Endothelial cell (in vitro differentiated cells): ENCODE measurements at places on chromosomes 12 and 14.
A peak's percentile ranks its signal among the peaks of the same experiment; 100 is the strongest.

- DNase-seq: no peak
Measured at GRCh38 chr14:59046746-59047145, 141.7 kb upstream of the DAAM1 start.

DNA sequence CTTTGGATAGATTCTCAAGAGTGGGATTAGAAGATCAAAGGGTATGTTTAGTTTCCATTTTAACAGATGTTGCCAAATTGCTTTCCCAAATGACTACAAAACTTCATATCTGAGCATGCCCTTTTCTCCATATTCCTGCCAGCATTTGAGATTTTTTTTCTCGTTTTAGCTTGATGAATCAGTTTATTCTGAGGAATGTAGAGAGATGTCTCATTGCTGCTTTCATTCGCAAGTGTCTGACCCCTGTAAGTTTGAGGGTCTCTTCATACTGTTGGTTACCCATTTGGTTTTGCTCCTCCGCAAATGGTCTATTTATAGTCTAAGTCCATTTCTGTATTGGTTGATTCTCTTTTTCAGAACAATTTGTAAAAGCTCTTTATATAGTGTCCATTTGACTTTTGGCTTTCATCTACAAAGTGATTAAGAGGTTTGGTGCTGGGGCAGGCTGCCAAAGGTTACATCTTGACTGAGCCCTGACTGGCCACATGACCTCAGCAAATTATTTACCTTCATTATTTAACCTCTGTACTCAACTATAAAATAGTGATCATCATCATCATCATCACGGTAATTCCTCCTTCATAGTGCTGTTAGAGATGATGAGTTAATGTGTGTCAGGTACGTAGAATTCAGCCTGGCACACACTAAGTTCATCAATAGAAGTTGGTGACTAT is 33.6 kb downstream of the HCAR2 start:
- DNase-seq: no peak

GRCh38 chr12:130354407-130354806 is 16.7 kb downstream of the PIWIL1 start:
- DNase-seq: no peak

DNA sequence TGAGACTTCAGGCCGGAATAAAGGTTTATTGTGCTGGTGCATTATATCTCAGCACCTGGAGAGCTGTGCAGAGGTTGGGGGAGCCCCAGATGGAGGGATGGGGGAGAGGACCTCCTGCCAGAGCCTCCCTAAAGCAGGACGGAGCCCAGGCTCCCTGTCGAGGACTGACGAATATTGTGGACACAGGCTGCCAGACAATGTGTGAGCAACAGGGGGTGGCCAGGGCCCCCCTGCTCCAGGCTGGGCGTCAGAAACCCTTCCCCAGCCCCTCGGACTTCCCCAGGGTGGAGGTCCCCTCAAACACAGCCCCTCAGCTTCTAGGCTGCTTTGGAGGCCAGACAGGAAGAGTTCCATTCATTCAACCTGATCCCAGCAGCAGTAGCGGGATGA is 8.0 kb downstream of the TMEM119 start:
- DNase-seq: no peak

DNA sequence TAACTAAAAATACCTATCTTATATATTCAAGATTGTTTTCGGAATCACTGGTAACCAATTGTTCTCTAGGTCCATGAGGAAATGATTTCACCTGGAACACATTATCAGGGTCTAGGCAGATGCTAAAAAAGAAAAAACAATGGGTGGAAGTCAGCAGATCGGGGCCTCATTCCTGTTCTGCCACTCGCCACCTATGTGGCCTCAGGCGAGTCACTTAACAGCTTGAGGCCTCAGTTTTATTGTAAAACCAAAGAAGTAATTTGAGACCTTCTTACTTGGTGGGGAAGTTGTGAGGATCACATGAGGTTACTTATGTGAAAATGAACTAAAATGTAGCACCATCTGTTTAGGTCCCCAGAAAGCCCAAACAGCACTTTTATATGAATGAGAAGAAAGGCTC is 6.2 kb upstream of the RNASE10 start:
- no peak for DNase-seq

- no peak for DNase-seq
Measured at GRCh38 chr14:89166633-89167032, 250.4 kb downstream of the FOXN3 start.

DNA sequence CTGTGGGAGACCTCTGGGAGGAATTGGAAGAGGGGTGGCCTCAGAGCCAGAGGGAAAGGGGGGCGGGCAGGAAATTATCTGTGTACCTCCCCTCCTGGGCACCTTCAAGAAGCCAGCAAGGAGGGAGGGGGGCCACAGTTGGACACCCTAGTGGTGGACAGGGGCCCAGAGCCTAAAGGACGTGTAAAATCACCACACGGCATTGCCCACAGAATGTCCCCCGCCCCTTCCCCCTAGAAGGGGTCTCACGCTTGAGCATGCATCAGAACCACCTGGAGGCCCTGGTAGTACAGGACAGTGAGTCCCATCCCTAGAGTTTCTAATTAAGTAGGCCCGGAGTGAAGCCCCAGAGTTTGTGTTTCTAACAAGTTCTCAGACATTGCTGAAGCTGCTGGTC is 8.2 kb downstream of the ENDOU start:
- no peak for DNase-seq

GRCh38 chr12:7269273-7269672 is 34.6 kb upstream of the ACSM4 start:
- DNase-seq: no peak

DNA sequence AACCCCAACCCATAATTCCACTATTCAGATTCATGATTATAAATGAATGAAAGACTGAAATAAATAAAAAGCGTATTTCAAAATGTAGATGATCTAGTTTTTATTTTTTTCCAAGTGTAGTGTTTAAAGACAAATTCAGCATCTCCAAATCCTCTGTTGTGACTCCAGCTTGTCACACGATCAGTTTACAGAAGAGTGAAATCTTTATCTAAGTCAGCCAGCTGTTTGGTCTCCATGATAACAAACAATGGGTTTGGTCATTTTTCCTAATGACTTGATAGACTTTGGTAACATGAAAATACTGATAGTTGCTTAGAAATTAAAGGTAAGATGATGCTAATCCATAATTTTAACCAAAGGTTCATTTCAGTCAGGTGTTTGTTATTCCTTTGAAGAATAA is 114.5 kb upstream of the RASSF8 start:
- DNase-seq: no peak

GRCh38 chr12:83945871-83946270 is 966.7 kb downstream of the SLC6A15 start:
- DNase-seq: no peak

GRCh38 chr14:94638961-94639817 is 27.0 kb downstream of the SERPINA3 start:
- no peak for DNase-seq

GRCh38 chr14:97538749-97539410 is 741.7 kb downstream of the VRK1 start:
- no peak for DNase-seq

- no peak for DNase-seq
Measured at GRCh38 chr12:42786400-42787148, 197.0 kb upstream of the PRICKLE1 start.

DNA sequence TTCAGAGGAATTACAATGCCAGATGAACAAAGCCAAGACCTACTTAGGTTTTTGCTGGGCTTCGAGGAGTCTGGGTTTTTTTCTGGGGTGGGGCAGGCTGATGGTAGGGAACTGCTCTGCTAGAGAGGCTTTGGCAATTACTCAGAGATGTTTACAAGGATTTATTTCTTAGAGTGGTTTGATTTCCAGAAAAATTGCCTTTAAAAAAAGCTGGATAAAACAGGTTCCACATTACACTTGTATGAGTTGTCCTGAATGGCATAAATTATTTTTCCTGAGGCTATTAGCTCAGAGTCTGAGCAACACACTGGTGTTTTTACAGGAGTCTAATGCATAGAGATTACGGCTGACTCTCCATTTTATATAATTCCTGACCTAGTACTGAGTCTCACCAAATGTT is 118.5 kb upstream of the FRMD6 start:
- DNase-seq: no peak

DNA sequence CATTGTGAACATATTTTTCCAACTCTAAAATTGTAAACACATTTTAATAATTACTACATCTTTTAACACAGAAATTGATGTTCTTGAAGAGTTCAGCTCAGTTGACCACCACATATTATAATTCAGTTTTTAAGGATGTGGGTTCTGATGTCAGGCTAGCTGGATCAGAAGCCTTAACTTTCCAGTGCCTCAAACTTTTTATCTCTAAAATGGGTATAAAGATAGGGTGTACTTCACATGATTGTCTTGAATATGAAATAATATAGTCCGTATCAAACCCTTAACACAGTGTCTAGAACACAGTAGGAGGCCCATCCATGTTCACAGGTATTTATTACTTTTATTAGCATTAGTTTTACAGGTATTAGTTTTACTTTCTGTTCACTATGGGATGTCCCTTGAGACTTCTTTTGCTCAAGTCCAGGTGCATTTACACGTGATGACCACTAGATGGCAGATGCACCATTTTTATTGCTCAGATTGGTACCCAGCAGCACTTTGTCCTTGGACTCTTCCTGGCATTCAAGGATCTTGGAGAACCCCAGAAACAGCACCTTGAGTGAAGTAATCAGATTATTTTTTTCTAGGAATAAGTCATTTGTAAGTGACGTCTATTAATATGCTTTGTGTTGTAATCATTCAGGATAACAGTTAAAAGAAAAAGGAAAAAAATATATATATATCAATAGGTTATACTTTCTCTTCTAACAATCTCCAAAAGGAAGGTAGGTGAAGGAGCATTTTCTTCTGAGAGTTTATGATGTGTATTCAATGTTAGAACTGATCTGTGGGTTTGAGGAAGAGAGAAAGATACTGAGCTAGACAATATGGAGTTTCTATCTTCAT is 580.2 kb downstream of the ETNK1 start:
- DNase-seq: peak; percentile 15

- DNase-seq: no peak
Measured at GRCh38 chr12:117052386-117053049, 46.7 kb downstream of the TESC start.

GRCh38 chr12:66017736-66018135 is 112.8 kb downstream of the LLPH start:
- no peak for DNase-seq

DNA sequence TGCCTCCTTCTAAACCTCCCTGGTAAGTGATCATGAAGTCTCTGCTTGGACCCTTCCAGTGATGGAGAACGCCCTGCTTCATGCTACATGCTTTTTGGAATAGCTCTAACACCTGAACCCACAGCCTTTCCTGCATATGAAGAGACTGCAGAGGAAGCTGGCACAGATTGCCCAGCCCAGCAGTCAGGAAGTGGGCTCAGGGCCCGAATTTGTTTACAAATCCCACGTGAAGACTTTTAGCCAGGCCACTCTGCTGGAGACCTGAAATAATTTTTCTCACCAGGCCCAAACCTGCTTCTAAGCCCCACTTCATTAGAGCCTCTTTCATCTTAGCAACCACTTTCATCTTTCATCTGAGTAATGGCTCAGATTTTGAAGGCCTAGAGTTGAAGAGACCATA is 22.9 kb downstream of the RTN1 start:
- DNase-seq: no peak

DNA sequence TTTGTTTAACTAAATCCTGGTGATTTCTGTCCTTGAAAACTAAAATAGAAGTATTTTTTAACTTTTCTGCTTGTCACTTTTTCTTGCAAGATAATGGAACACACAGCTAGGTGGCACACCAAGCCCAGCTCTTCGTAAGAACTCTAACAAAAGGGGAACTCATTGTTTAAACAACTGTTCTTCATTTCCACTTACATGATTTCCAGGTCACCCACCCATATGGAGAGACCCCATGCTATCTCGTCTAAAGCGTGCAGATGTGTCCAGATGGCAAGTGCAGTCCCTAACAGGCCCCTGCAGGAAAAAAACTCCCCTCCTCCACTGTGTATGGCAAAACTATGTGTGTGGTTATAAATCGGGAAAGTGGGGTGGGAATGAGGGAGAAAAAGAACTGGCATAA is 43.3 kb upstream of the NT5DC3 start:
- no peak for DNase-seq

DNA sequence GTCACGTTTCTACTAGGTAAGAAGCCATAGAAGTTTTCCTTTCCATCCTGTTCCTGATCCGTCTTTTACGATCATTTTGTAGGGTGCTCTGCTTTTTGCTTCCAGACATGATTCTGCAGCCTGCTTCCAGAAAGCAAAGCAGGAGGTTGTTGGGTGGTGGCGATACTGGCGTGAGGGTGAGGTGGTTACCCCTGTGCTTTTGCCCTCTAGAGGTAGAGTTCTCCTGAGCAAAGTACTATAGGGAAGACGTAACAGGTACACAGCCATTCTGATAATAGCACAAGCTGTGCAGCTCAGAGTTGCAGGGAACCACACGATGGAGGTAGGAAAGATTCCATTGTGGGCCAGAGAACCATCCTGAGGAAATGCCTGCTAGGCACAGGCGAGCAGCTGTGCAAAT is 186.0 kb downstream of the PAH start:
- DNase-seq: no peak

DNA sequence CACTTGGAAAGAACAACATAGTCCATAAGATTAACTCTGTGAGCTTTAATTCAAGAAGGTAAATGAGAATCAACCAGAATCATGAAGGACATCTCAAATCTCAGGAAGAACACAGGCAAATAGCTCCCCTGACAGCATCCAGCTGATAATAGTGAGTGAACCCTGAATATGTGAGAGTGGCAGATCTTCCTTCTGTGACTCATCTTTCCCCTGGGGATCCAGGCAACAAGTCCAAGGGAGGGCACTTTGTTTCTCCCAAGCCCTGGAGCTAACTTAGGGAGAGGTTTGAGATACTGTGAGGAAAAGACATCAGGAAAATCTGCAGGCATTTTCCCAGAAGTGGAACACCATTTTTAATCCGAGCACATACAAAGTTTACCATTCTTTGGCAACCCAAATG is 763.9 kb upstream of the MGAT4C start:
- no peak for DNase-seq

DNA sequence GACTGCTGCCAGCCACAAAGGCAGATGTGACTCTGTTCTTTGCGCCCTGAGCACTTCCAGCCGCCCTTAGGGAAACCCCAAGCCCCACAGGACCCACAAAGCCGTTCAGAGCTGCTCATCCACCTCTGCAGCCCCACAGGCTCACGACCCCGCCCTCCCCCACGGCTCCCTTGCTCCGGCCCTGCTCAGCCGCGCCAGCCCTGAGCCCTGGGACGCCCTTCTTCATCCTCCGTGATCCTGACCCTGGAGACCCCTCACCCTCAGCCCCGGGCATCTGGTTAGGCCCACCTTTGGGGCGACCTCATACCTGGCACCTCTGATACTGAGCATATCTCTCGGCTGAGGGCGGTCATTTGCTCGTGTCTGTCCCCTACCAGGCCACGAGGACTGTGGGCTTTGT is 125.8 kb upstream of the EVL start:
- no peak for DNase-seq

DNA sequence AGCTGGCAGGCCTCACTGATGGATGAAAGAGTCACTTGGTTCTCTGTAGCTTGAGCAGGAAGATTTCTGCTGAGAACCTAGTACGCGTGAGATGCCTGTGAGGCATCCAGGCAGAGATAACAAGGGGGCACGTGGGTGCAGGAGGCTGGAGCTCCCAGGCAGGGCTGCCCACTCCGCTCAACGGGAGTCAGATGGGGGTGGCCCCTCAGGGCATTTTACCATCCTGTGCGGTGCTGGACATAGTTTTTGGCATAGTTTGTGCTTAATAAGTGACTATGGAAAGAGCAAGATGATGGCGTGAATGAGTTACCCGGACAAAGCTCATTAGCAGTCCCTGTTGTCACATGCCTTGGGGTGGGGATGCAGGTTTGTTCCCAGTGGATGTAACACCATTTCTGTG is 182.8 kb downstream of the TSPAN9 start:
- no peak for DNase-seq
